ENCODE measurements at places on chromosomes 1 and 21.

DNA sequence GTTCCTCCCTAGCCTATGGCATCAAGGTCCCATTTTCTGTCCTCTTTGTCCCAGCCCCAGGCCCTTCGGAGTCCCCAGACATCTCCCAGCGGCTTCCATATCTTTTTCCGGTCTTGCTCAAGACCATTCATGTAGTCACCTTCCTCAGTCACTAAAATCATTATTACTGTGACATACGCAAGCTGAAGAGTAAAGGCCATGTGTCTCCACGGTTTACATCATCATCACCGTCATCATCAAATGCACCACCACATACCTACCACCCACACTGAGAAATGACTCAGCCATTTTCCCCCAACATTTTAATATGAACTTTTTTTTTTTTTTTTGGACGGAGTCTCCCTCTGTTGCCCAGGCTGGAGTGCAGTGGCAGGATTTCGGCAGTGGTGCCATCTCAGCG is 43.4 kb downstream of the FHAD1 start:
- DNase-seq = peak; percentile 8

GRCh38 chr1:119978018-119978505 is 81.7 kb upstream of the ADAM30 start:
- DNase-seq = no peak

GRCh38 chr1:226364514-226364899 is 43.4 kb downstream of the PARP1 start:
- DNase-seq = no peak

- no peak for DNase-seq
Observed at GRCh38 chr1:214364386-214364785, 83.4 kb downstream of the SMYD2 start.

DNA sequence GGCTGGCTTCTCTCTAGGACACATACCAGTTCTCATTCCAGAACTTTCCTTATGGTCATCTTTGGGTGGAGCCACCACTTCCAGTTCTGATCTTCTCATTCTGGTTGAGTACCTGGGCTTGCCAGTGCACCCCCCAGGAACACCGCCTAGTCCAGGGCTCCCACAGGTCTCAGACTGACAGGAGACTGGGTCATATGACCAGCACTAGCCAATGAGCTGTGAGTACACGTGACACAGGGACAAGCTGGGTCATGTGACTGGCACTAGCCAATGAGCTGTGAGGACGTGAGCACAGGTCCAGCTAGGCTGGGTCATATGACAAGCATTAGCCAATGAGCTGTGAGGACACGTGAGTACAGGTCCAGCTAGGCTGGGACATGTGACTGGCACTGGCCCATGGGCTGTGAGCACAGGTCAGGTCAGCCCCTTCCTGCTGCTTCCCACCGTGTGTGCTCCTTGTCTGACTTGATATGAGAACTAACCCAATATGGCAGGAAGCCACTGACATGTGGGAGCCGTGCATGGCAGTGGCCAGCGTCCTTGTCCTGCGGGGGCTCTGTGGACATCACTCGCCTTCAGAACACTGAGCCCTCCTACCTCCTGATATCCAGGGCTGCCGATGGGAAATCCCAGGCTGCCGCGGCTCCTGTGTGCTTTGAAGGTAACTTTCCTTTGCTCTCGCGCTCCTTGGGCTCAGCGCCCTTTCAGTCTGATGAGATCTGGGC is 22.7 kb downstream of the KRTAP10-1 start:
- DNase-seq = no peak

DNA sequence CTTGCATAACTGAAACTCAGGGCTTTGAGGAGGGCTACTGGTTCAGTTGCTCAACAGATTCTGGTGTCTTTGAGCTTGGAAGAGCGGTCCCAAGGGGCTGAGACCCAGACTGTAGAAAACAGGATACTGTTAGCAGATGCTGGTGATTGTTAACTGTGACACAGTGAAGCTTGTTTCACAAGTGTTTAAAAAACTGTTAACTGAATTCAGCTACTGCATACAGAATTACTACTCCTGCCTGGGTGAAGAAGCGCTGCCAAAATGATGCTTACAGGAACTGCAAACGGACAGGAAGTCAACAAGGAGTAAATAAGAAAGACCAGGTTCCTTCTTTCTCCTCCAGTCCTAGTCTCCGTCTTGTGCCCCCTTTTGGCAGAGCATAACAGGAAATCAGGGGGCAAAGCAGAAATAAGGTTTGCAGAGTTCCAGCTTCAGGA is 195.3 kb upstream of the USP25 start:
- DNase-seq = no peak

Data from RCC 7860 (cell line).